ENCODE measurements at places on chromosomes 6 and 20.

DNA sequence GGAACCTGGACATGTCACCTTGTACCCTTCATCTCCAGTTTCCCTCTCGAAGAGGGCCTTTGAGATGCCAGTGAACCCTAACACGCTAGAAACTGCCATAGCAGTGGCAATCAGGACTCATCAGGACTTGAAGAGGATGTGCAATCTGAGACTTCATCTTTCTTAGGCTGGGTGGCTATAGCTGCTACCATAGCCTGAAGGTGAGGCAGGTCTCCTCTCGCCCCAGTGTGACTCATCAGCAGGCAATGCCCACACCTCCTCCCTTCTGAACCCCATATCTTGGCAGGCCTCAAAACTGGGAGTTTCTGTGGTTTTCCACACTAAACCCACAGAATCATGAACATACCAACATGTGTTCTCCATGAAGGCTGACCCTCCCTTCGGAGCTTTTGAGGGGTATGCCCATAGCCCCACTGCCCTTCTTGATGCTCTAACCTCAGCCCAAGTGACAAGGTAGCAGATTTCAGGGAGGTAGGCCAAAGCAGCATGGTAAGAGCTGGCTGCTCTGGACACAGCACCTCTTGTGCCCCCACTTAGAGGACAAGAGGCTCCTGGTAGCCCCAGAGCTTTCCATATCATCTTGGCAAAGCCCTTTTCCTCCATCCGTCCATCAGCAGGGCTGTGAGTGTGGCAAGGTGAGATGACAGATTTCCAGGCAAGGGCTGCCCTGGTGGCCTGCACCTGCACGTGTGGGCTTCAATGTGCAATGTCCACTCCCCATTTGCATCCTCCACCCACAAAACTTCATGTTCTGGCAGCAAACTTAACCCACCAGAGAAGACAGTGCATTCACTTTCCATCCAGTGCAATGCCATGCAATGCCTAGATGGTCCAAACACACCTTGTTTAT is 2.6 kb downstream of the BLCAP start:
- no peak for DNase-seq

- DNase-seq: no peak
Measured at GRCh38 chr6:52454556-52454955, 34.4 kb downstream of the EFHC1 start.

DNA sequence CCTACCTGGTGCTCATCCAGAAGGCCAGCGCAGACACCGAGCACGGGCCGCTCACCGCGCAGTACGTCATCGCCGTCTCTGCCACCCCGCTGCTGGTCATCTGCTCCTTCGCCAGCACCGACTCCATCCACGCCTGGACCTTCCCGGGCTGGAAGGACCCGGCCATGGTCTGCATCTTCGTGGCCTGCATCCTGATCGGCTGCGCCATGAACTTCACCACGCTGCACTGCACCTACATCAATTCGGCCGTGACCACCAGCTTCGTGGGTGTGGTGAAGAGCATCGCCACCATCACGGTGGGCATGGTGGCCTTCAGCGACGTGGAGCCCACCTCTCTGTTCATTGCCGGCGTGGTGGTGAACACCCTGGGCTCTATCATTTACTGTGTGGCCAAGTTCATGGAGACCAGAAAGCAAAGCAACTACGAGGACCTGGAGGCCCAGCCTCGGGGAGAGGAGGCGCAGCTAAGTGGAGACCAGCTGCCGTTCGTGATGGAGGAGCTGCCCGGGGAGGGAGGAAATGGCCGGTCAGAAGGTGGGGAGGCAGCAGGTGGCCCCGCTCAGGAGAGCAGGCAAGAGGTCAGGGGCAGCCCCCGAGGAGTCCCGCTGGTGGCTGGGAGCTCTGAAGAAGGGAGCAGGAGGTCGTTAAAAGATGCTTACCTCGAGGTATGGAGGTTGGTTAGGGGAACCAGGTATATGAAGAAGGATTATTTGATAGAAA is 2.0 kb downstream of the SLC35D3 start:
- no peak for DNase-seq

DNA sequence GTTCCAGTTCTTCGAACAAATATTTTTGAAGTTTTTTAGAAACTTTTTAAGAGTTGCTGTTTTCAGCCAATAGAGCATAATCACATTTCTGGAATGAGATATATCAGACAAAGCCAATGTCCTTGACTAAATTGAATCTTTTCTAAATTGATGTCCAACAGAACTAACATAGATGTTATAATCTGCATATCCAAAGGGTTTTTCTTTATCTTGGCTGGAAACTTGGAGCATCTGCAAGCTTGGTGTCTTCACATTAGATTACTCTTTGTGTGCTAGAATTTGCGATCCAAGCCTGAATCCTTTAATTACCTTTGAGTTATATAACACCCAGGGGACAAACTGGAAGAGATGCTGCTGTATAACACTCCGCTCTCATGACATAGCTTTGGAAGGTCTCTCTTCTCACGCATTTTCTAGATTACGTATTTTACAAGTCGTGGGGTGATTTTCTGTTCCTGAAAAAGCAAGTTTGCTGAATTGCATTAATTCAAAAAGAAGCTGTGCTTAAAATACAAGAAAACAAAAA is 64.4 kb upstream of the FUCA2 start:
- DNase-seq: no peak

- peak; percentile 44 for DNase-seq
Measured at GRCh38 chr6:143941852-143942627, 66.0 kb downstream of the PLAGL1 start.

DNA sequence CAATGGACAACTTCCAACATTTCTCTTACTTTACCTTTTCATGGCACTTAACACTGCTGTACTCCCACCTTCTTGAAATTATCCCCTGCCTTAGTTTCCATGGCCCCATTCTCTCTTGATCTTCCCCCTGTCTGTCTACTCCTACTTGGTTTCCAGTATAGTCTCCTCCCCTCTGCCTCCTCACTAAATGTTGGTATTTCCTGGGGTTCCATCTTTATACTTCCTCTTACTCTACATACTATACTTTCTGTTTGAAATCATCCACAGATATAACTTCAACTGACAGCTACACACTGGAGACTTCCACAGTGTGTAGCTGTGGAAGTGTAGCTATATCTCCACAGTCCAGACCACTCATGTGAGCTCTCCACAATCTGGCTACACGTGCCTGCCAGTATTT is 13.5 kb downstream of the ZHX3 start:
- DNase-seq: no peak

GRCh38 chr20:50369225-50370035 is 140.8 kb upstream of the PTPN1 start:
- no peak for DNase-seq

DNA sequence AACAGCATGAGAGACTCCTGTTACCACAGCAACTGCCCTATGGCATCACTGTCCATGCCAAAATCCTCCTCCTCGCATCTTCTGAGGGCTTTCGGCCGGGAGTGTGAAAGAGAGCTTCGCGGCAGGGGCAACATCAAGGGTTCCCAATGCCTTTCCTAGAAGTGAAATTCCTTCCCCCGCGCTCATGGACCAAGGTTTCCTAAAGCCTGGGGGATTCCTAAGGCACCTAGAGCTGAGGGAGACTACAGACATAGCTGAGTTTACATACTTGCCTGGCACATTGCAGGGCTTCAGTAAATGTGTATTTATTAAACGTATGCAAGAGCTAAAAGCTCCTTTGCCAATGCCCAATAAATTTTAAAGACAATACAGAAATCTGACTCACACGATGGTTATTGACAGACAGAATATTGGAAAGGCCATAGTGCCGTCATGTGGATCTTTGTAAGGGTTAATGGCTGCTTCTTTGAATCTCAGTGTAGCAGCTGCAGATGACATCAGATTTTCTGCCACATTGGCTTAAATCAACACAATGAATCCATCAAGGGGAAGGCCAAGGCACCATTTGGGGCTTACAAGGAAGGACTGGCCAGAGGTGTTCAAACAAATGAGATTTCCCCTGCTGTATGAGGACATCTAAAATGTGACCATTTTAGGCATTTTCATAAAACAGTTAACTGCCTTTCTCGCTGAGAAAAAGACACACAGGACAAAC is 281.2 kb upstream of the JARID2 start:
- DNase-seq: no peak

DNA sequence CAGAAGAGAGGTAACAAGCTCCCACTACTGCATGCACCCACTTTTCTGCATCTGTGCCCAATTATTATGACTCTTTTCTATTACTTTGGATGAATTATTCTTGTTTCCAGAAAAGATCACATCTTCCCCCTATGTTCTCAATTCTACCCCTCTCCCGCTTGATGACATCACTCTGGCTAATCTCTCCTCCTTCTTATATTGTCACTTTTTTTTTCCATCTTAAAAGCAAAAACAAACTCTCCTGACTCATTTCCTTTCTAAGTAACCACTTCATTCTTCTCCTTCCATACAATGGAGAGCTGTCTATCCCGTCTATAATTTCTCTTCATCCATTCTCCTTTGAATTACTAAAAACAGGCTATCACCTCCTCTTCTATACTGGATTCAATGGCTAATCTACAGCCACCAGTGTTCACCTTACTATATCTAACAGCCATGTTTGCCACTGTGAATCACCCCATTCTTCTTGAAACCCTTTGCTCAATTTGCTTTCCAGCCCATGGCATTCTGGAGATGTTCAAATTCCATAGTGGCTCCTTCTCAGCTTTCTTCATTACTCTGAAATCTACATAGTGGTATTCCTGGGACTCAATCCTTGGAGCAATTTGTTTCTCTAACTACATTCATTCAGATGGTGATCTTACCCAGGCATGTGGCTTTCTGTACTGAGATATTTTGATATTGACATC is 378.4 kb downstream of the ARHGAP18 start:
- DNase-seq: no peak

- no peak for DNase-seq
Measured at GRCh38 chr6:133092771-133093170, 148.4 kb upstream of the EYA4 start.

DNA sequence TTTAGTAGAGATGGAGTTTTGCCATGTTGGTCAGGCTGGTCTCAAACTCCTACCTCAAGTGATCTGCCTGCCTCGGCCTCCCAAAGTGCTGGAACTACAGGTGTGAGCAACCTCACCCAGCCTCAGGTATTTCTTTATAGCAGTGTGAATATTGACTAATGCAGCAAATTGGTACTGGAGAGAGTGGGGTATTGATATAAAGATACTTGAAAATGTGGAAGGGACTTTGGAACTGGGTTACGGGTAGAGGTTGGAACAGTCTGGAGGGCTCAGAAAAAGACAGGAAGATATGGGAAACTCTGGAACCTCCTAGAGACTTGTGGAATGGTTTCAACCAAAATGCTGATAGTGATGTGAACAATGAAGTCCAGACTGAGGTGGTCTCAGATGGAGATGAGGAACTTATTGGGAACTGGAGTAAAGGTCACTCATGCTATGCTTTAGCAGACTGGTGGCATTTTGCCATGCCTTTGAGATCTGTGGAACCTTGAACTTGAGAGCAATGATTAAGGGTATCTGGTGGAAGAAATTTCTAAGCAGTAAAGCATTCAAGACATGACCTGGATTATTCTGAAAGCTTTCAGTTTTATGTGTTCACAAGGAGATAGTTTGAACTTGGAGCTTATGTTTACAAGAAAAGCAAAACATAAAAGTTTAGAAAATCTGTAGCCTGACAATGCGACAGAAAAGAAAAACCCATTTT is 127.2 kb downstream of the DTNBP1 start:
- DNase-seq: no peak

DNA sequence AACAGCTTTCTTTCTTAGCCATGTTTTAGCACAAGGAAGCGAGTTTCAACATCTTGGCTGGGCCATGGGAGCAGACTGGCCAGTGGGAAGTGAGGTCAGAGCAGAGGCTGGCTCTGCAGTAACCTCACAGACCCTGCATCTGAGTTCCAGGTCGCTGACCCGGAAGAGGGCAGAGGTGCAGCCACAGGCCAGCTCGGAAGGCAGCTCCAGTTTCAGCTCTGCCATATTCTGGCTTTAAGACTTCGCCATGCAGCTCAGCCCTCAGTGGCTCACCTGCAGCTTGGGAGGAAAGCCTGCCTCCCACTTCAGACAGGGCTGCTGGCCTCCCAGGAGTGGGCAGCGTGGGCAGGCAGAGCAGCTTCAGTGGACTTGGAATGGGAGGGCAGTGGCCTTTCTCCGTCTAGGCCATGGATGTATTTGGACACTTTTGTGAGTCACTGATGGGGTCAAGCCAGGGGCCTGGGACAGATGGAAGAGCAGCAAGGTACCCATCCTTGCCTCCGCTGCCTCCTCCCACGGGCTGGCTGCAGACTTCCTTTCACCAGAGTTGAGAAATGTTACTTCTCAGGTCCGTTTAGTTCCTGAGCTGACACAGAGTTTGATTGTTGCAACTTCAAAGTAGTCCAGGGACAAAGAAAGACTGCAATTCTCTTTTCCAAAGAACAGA is 18.5 kb downstream of the CST8 start:
- no peak for DNase-seq
